GM03348 (cell line): ENCODE measurements at places on chromosomes 5 and 9.

GRCh38 chr5:135215617-135216470 lies 181.8 kb upstream of the PITX1 start:
- no peak for DNase-seq

- DNase-seq: peak; percentile 56
Observed at GRCh38 chr5:127934791-127935256, 148.7 kb upstream of the SLC12A2 start.

DNA sequence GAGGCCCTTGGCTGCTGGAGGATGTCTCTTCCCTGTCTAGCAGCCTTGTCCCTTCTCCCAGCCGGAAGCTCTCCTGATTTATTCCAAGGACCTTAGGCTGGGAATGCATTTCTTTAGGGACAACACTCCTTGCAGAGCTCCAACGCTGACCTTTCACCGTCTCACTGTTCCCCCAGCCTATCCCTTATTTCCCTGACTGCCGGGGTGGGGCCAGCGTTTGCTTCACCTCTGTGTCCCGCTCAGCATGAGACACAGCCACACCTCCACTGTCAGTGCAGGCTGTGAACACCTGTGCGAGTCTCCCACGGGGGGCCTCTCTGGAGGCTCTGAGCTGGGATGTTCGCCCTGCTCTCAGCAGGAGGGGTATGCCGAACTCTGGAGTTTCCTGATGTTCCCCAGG lies 106.2 kb upstream of the FCN2 start:
- DNase-seq: no peak

- DNase-seq: peak; percentile 76
Observed at GRCh38 chr9:20512106-20512505, 110.2 kb downstream of the MLLT3 start.

DNA sequence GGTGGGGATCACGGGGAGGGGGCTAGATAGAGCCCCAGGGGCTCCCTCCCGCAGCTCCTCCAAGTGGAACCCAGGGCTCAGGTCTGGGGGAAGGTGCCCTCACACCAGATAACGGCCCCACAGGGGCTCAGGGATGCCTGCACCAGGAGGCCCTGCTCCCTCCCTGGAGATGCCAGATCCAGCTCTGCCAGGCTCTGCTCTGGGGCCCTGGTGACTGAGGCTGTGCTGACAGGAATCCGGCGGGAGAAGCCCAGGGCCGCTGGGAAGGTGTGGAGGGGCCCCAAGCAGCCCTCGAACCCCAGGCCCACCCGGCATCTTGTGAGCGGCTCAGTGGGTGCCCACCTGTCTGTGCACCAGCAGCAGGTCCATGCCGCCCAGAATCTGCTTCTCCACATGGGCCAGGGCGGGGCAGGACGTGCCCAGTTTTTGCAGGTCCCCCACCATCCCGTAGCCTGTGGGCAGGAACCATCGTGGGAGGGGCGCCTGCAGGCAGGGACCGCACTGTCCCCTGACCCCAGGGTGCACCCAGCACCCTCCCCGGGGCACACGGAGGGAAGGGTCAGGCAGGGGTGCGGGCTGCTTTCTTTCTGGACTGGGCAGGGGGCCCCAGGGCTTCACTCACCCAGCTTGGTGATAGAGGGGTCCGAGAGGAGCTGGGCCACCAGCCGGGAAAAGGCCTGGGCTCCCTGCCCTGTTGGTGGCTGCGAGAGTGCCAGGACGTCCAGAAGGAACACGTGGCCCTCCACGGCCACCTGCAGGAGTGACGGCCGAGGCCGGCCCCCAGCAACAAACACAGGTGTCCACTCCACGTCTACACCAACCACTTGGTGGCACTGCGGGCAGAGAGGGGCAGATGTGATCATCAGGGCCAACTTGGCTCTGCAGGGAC lies 48.9 kb upstream of the NRARP start:
- DNase-seq: no peak

DNA sequence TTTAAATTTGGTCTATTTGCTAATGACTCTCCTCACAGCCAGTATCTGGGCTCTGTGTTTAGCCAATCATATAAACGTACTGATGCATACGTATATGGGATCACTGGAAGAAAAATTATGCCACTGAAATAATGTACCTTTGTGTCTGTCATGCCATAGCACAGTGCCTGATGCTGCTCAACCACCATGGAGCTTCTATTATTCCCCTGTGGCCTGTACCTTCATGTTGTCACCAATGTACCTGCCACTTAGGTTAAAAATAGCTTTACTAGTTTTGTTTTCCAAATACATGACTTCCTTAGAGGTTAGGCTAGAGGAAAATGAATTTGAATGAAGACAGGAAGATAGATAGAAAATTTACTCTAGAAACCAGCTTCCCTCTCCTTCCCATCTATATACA lies 34.6 kb downstream of the HACD4 start:
- no peak for DNase-seq

DNA sequence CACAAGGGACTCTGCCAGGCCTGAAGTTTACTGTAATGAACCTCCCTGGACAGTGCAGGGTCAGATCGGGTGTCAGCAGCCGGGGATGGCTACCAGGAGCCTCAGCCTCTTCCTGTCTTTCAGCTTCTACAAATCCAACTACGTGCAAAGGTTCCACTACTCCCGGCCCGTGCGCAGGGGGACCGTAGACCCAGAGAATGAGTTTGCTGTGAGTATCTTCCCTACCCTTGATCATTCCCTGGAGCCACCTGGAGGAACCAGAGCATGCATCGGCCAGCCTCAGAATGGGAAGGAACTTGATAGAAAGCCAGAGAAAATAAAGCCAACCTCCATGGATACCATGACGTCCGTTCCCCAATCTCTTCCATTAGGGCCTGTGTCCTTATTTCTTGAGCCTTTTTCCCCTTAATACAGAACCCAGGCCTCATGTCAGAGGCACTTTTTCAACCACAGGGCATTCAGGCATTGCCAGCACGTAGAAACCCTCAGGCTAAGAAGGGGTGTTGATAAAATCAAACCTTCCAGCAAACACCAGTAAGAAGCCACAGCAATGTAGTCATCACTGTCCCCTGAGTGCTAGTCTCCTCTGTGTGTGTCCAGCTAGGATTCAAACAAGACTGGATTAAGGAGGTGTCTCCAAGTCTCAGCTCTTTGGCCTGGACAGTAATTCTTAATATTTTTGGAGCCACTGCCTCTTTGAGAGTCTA lies 49.0 kb upstream of the FOXI1 start:
- no peak for DNase-seq

GRCh38 chr5:36462295-36463021 lies 143.9 kb upstream of the SLC1A3 start:
- peak; percentile 39 for DNase-seq

GRCh38 chr5:83871533-83872395 lies 151.1 kb upstream of the HAPLN1 start:
- DNase-seq: no peak

DNA sequence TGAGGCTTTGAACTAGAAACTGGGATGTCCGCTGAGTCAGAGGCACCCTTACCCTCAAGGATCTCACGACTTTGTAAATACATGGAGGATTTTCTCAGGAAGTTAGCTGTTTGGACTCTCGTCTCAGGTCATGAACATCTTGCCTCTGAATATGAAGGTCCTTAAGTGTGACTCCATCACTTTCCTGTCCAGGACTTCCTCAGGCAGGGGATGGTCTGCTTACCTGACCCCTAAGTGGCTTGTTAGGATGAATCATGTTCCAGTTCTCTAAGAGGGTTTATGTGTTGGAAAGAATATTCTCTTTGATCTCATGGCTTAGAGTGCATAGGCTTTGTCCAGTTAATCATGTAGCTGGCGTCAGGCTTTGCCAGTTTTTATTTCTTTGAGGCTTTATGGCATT lies 511.7 kb upstream of the KLF4 start:
- no peak for DNase-seq

GRCh38 chr9:116154976-116155697 lies 1.5 kb downstream of the PAPPA start:
- DNase-seq: peak; percentile 45

DNA sequence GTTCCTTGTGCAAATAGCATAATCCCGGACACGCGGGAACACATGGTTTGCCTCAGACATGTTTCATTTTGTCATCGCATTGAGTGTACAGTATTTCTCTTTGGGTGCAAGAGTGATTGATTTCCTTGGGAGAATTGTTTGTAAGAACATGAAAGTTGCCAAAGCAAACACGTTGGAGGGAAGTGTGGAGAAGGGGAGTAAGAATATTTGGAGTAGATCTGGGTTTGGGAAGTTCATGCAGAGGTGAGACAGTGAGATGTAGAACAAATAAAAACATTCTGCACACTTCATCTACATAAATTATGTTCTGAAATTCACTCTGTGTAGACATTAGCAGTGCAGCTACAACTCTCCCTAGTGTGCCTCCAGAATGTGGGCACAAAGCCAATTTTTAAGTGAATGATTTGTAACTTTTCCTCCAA lies 24.0 kb downstream of the FOXD1 start:
- no peak for DNase-seq

- DNase-seq: no peak
Observed at GRCh38 chr9:121682926-121683515, 31.6 kb downstream of the DAB2IP start.

DNA sequence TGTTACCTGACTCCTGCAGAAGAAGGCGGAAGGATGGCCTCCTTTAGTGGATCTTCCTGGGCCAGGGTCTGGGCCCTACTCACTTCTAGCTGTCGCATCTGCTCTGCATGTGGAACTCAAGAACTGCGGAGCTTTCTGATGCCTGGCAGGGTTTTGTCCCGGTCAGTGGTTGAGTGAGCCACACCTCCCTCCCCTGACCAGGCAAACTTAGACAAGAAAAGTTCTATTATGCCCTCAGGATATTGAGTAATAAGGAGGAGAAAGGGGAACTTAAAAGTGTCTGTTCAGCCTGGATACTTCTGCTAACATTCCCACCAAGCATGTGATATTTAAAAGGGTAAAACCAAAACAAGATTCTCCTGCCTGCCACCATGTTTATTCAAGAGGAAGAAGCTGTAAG lies at the start of gene FYB1:
FYB1 (minus strand) TSS at position 127 of the 400 bp plus-strand sequence. CDS start 16,603 bp downstream, outside the sequence.
- peak; percentile 43 for DNase-seq

DNA sequence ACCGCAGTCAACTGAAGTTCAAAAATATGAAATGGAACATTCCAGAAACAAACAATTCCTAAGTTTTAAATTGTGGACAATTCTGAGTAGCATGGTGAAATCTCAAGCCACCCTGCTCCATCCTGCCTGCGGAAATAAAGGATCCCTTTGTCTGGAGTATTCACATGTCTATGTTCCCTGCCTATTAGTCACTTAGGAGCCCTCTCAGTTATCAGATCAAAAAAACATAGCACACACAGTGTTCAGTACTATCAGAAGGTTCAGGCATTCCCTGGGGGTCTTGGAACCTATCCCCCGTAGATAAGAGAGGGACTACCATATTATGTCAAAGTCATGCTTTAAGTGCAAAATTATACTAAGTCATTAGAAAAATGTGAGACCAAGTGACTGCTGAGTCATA lies 300.8 kb downstream of the SEMA5A start:
- no peak for DNase-seq

DNA sequence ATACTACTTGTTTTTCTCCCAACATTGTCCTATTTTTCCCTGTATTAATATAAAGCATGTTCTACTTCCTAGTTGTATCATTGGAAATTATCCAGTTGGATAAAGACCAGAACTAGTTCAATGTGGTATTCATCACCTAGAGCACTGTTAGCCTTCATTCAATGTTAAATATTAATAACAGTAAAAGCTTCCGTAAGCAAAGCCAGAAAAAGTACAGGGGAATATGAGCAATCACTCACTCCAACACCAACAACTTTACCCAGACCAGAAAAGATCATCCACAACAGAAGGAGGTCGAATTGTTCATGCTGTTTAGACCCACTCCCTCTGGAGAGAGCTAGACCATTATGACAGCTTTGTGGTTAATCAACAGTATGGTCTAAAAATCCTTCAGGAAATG lies 728.4 kb downstream of the MAT2B start:
- DNase-seq: no peak

- DNase-seq: peak; percentile 47
Observed at GRCh38 chr9:111805830-111806241, 11.1 kb upstream of the SHOC1 start.

DNA sequence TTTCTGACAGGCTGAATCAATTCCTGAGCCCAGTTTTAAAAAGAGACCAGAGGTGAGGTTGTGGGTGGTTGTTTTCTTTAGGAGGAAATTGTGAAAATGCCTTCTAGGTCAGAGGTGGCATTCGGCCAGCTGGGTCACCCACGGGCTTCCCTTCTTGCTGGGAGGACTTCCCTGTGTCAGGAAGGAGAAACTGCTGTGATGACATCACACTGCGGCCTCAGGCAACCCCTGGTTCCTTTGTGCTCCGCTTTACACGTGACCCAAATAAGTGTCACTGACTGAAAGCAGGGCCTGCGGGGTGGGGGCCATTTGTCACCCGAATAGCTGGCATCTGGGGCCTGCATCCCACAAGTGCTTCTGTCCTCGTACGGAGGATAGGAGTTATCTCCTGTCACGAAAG lies 39.7 kb downstream of the FABP6 start:
- peak; percentile 21 for DNase-seq

DNA sequence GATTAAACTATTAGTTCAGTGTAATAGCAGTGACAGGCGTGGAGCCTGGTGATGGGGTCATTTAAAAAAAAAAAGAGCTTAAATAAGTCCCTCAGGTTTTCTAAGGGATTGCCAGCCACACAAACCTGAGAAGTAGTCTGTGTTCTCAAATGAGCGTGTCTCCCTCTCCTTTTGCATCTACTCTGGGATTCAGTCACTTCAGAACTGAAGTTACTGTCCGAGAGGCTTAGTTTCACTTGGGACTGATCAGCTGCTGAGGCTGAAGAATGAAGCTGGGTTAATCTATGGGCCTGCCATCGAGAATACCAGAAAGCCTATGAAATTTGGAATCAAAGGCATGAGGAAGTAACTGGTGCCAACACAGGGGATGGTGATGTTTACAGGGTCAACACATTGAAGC lies 310.1 kb downstream of the ADAMTS6 start:
- no peak for DNase-seq

DNA sequence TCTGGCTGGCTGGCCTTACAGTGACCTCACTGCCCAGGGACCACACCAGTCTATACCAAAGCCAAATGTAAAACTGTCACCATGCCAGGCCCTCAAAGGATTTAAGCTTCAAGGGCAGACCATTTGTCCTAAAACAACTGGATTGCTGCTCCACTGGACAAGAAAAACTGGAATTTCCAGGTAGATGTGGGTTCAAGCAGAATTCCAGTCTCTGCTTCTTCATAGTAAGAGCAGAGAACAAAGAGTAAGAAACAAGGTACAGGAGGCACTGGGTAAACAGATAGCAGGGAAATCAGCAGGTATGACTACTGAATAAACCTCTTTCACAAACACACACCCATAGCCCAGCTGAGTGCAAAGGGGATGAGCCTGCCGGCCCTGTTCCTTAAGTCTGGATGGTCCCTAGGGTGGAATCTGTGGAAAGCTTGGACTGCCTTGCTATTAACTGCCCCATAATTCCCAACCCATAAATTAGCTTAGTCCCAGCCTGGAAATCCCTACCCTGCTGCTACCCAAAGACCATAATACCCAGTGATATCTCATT lies 5.5 kb downstream of the B4GALT1 start:
- no peak for DNase-seq

- DNase-seq: peak; percentile 40
Observed at GRCh38 chr5:62720031-62720441, 141.4 kb downstream of the LRRC70 start.

- DNase-seq: no peak
Observed at GRCh38 chr5:74992791-74993190, 59.6 kb downstream of the GCNT4 start.

GRCh38 chr9:15390201-15390600 lies 32.5 kb upstream of the SNAPC3 start:
- no peak for DNase-seq

- no peak for DNase-seq
Observed at GRCh38 chr5:148620696-148621095, 33.6 kb downstream of the HTR4 start.
